ENCODE measurements at places on chromosomes 3 and 15.

- DNase-seq: no peak
Measured at GRCh38 chr3:197674741-197675562, 61.8 kb downstream of the RUBCN start.

- no peak for DNase-seq
Measured at GRCh38 chr3:12768579-12769527, 9.8 kb upstream of the TMEM40 start.

- DNase-seq: no peak
Measured at GRCh38 chr15:91866971-91867372, 13.5 kb downstream of the SLCO3A1 start.

DNA sequence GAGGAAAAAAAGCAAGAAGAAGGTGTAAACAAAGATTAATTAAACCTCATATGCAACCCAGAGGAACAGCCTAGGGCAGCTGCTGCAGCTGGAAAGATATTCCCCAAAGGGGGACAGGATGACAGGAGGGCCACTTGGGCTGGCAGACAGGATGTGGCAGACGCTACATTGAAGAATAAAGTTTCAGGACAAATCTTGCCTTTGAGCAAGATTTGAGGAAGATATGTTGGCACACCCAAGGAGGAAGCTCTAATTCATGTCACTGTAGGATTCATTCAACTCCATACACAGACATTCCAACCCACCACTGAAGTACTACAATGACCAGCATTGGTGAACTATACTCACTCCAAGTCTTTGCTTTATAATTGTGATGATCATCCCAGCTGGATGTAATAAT lies 504.0 kb downstream of the SHQ1 start:
- DNase-seq: no peak

- no peak for DNase-seq
Measured at GRCh38 chr3:15113471-15113870, 14.5 kb upstream of the RBSN start.

DNA sequence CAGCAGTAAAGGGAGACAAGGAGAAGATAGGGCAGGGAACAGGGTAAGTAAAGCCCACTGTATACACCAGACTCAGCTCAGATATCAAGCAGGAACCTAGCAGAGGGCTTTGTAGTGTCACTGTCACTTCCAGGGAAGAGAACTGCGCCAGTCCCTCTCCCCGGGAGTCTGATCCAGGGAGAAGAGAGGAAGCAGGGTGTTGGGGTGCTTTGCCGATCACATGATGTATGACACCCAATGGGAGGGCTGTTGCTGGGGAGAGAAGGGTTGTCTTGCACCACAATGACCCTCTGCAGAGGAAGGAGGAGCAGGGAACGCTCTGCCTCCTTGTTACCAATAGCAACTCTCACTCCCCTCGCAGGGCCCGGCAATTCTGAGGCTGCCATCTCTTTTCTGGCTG lies 147.2 kb upstream of the SLC2A2 start:
- DNase-seq: no peak

- DNase-seq: no peak
Measured at GRCh38 chr3:15982667-15983196, 185.0 kb upstream of the ANKRD28 start.

GRCh38 chr3:45435961-45436360 lies 47.6 kb downstream of the LARS2 start:
- no peak for DNase-seq

DNA sequence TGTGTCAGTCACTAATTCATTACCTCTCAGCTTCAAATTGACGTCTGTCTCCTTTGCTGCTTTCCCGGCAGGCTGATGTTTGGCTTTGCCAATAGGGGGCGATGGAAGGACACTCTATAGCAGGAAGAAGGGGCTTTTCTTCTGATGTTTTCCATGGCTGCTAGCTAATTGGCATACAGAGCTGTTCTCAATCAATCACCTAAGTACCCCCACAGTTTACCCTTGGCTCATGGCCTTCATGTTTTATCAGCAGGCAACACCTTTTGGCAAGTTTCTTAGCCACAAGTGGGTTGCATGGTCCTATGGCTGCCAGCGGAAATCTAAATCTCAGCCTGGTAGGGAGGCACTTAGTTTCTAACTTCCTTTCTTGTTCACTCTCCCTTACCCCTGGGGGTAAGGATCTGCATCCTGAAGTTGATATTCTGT lies 45.0 kb downstream of the ESYT3 start:
- peak; percentile 36 for DNase-seq

- DNase-seq: no peak
Measured at GRCh38 chr3:157226173-157226847, 66.4 kb upstream of the CCNL1 start.
